AG09309 (cell line): ENCODE measurements at places on chromosomes 12 and 14.

DNA sequence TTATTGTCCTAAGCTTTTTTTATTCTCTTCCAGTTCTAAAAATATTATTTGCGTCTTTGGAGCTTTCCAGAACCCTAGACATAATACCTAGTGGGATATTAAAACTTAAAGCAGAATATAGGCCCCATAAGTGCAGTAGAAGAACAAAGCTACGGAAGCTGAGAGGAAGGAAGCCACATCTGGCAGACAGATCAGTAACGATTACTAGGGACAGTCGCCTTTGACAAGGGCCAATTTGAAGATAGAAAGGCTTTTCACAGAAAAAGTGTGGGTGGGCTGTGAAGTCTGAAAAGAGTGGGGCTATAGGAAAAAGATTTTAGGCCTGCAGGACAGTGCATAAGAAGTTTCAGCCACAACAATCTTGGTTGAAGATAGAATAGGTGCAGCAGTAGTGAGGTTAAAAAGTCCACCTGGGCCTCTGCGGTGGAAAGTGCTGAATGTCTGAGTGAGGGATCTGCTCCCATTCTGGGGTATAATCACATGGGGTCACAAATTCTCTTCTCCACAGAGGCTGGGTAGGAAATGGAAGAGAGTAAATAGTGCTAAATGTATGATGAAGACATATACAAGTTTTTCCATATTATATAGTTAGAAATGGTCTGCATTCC, 114.5 kb downstream of the CMAS start:
- DNase-seq = no peak

- DNase-seq = peak; percentile 74
Observed at GRCh38 chr12:47164724-47165439, 85.1 kb upstream of the AMIGO2 start.

- peak; percentile 23 for DNase-seq
Observed at GRCh38 chr12:79886917-79887519, 47.9 kb downstream of the PPP1R12A start.

GRCh38 chr14:21263284-21264024, 5.8 kb downstream of the HNRNPC start:
- no peak for DNase-seq

DNA sequence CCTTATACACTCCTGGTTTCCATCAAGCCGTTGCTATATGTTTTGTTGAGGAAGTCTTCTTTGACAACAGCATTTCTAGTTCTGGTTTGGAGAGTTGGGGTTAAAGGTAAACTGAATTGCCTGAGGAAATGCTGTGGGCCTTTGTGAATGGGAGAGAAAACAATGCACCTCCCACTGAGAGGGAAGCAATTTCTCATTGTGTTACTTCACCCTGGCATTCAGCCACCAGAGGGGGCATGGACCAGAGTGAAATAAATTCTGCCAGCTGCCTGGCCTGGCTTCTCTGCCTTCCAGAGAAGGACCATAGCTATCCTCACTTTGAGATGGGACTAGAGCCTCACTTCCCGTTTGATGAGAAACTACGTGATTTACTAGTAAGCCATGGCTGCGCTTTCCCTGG, 475.3 kb downstream of the EGLN3 start:
- no peak for DNase-seq
